ENCODE measurements at places on chromosomes 16 and 17.
A peak's percentile ranks its signal among the peaks of the same experiment; 100 is the strongest.

GRCh38 chr17:47692137-47692894 is 1.6 kb upstream of the TBKBP1 start:
- DNase-seq, result no peak

GRCh38 chr16:48862087-48862532 is 252.1 kb upstream of the N4BP1 start:
- no peak for DNase-seq

DNA sequence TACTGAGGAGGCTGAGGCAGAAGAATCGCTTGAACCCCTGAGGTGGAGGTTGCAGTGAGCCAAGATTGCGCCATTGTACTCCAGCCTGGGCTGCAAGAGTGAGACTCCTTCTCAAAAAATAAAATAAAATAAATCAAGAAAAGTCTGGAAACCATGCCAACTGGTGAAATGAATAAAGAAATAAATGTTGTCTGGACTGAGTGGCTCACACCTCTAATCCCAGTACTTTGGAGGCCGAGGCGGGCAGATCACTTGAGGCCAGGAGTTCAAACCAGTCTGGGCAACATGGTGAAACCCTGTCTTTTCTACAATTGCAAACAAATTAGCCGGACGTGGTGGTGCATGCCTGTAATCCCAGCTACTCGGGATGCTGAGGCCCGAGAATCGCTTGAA is 744 bp upstream of the LRRC37A3 start:
- DNase-seq, result no peak

- no peak for DNase-seq
Observed at GRCh38 chr17:3482852-3483251, 7.1 kb downstream of the ASPA start.

GRCh38 chr17:44204441-44204882 is 4.8 kb upstream of the ATXN7L3 start:
- no peak for DNase-seq

DNA sequence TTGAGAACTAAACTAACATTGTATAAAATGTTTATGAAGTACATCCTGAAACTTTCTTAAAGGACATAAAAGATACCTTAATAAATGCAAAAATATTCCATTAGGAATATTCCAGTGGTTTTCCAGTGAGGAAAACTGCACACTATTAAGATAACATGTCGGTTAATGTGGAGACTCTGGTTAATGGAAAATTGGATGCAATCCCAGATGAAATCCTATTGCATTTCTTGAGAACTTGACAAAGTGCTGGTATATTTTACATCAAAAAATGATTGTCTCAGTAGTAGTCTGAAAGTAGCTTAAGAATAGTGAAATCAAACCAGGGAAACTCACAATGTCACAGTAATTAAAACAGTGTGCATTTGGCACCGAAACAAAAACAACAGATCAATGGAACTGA is 202.5 kb upstream of the MON1B start:
- no peak for DNase-seq

GRCh38 chr17:3770466-3770865 is 30.5 kb downstream of the ITGAE start:
- DNase-seq, result no peak

DNA sequence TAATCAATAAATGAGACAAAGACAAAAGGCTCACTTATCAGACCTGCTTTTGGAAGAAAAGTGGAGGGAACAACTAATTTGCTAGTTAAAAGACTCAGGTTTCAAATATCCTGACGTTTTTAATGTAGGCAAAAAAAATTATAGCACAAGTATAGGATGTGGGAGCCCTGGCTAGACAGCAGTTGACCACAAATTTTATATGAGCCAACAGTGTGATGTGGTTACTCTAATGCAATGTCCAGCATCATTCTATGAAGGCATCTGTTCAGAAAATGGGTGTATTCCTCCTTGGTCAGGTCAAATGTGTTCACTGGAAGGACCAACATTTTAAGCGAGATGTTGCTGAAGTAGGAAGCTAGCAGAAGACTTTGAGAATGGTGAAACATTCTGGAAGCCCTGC is 237.4 kb downstream of the MAP2K6 start:
- no peak for DNase-seq

- DNase-seq, result no peak
Observed at GRCh38 chr16:72112906-72113615, 19.4 kb downstream of the DHX38 start.

DNA sequence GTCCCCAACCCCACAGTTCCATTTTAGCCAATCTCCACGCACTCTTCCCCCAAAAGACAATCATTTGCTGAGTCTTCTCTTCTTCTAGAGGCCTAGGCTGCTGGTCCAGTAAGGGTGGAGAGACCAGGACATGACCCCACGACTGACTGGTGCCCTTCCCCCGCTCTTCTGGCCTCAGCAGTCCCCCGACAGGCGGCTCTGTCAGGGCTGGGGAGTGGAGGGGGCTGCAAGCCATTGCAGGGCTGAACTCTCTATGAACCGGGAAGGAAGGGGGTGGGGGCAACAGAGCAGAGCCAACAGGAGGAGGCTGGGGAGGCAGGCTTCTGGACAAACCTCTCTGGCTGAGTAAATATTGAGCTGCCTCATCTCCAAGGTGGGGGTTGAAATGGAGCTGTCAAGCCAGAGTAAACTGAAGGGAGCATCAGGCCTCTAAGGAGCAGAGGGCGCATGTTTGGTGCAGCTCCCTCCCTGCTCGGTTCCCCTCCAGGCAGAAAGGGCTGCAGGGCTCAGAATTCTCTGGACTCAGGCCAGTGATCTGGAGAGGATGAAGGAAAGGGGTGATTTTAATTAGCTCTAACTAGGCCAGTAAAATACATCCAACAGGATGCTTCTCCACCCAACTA is 8.7 kb downstream of the HOXB1 start:
- no peak for DNase-seq

GRCh38 chr17:12641084-12641483 is 24.6 kb upstream of the MYOCD start:
- DNase-seq, result no peak

DNA sequence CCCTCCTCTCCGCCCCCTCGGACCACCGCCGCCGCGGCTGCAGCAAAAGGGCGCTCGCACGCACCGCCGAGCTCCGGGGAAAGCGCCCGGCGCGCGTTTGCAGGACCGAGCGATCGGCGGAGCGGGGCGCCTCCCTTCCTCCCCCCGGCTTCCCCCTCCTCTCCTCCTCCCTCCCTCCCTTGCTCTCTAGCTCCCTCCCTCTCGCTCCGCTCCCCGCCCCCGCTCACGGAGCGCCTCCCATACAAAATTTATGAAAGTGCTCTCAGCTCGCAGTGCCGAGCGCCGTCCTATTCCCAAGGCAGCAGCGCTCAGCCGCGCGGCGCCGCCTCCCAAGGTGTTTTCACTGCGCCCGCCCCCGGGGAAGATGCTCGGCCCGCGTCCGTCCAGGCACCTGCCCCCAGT is at the start of gene RTN4RL1:
Gene RTN4RL1 (minus strand): TSS at position 115 of the 402 bp plus-strand sequence. CDS start 469 bp downstream, outside the sequence.
- peak; percentile 52 for DNase-seq

- DNase-seq, result no peak
Observed at GRCh38 chr17:21039839-21040575, 2.8 kb downstream of the USP22 start.

DNA sequence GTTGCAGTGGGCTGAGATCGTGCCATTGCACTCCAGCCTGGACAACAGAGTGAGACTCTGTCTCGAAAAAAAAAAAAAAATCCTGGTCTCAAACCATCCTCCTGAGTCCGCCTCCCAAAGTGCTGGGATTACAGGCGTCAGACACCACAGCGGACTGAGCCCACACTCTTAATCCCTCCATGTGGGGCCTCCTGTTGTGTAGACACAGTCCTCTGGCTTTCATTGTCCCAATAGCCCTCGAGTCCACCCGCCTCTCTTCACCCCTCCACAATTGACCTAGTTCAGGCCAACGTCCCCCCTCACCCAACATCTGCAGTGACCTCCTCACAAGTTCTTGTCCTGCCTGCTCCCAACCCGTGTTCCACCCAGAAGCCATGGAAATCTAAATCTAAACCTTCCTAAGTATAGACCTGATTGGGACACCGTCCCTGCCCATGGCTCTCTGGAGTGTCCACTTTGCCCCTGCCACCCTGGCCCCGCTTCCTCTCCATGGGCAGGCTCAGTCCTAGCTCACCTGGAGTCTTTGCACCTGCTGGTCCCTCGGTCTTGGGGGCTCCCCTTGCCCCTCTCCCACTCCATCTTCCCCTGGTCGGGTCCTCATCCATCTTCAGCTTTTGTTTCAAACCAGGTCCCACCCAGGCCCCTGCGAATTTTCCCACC is 46.7 kb downstream of the HAPSTR1 start:
- DNase-seq, result no peak

DNA sequence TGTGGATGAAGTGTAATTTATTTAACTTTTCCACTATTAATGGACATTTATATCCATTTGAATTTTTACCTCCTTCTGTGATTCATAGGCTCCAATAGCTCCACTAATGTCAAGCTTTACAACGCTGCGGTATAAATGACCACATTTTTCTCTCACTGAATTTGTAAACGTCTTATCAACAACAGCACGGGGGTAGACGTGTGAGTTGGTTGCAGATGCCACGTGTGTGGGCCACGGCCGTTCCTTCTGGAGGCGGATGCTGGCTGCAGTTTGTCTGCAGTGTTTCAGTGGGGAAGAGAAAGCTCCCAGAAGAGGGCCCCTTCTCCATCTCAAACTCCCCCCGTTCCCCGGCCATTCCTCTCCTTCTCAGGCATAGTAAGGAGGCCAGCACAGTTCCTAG is 68.2 kb upstream of the XYLT1 start:
- DNase-seq, result no peak

- no peak for DNase-seq
Observed at GRCh38 chr17:57328109-57328882, 72.0 kb downstream of the MSI2 start.

- DNase-seq, result no peak
Observed at GRCh38 chr17:42392692-42393415, 4.6 kb upstream of the STAT3 start.

Measured in stimulated activated CD4-positive, alpha-beta T cell treated with anti-CD3 and anti-CD28 coated beads, Interleukin-15, amount 100 ng/mL, for 1 hour (primary cell).